CD4-positive, alpha-beta memory T cell (primary cell): ENCODE measurements at places on chromosomes 12 and 14. TPM values are rescaled to one million over a fixed set of nuclear protein-coding genes. Genes with fewer than 3 reads are reported as not detected.

The GRIN2B gene
- total RNA-seq, result not detected

DNA sequence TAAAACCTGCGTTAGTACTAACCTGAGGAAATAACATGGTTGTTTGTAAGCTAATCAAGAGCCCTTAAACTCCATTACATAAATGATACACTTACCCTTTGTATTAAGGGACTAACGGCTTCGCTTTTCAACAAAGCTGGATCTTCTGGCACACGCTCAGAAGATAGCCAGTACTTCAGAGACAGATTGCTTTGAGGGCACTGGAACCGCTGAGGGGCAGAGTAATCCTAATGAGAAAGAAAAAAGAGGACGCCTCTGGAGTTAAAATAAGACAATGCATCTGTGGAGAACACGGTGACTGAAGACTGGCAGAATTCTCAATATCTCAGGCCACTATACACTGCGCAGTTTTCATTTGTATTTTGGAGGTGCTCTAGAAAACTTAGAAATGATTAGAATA is 1.5 kb upstream of the KTN1 start:
- no peak overlapping the region for H3K4me3 ChIP-seq
- H3K36me3 ChIP-seq, result no peaks in the 10 kb centered on the region
- no peaks in the 10 kb centered on the region for H3K27me3 ChIP-seq
- no peak for DNase-seq
- H3K4me1 ChIP-seq, result peaks cover 35% of the 10 kb centered on the region

DNA sequence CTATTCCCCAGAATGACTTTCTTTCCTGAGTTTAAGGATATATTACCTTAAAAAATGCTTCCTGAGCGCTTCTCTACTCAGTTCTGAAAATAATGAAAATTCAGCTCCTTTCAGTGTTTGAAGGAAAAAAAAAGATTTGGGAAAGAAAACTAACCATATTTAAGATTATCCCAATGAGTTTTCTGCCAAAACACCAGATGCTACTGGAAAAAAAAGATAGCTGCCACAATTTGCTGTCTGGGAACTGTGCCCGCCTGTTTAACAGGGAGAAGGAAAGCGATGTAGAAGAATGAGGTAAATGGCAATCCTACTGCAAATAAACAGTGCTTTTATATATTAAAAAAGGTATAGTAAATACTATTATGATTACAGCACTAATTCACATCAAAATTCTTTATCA is 367.6 kb upstream of the PRICKLE1 start:
- no peaks in the 10 kb centered on the region for H3K36me3 ChIP-seq
- H3K27me3 ChIP-seq, result no peaks in the 10 kb centered on the region
- no peaks in the 10 kb centered on the region for H3K4me1 ChIP-seq
- no peak for DNase-seq
- H3K27ac ChIP-seq, result no peak overlapping the region
- no peak overlapping the region for H3K4me3 ChIP-seq

The OAS1 gene
- total RNA-seq, result 10.9 TPM

GRCh38 chr12:102417055-102417454 is 63.3 kb downstream of the IGF1 start:
- no peak overlapping the region for H3K27ac ChIP-seq
- no peaks in the 10 kb centered on the region for H3K36me3 ChIP-seq
- no peaks in the 10 kb centered on the region for H3K4me1 ChIP-seq
- no peaks in the 10 kb centered on the region for H3K27me3 ChIP-seq
- no peak for DNase-seq

DNA sequence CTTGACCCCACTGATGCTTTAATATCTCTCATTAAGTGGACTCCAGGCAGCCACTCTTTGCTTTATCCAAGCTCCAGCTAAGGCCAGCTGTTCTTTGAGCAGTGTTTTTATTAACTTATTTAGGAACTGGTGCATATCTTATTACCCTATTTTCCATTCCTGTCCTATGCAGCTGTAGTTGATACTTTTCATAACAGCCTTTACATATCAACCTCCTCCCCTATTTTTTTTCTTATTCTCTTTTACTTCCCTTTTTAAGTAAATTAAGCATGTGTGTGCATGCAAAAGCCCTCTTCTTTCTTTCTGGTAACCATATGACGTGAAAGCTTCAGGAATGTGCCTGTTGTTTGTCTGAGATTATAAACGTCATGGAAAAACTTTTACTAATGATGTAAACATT is 121.2 kb downstream of the PTPRQ start:
- H3K4me3 ChIP-seq, result no peak overlapping the region
- no peaks in the 10 kb centered on the region for H3K4me1 ChIP-seq
- H3K27ac ChIP-seq, result no peak overlapping the region
- H3K36me3 ChIP-seq, result no peaks in the 10 kb centered on the region
- DNase-seq, result no peak

The SIX1 gene
- total RNA-seq, result not detected

GRCh38 chr12:116863275-116863767 is 17.9 kb downstream of the HRK start:
- no peaks in the 10 kb centered on the region for H3K27me3 ChIP-seq
- no peaks in the 10 kb centered on the region for H3K36me3 ChIP-seq
- no peak for DNase-seq

The SYNDIG1L gene
- total RNA-seq, result not detected

The NRL gene
- 4.5 TPM for total RNA-seq

DNA sequence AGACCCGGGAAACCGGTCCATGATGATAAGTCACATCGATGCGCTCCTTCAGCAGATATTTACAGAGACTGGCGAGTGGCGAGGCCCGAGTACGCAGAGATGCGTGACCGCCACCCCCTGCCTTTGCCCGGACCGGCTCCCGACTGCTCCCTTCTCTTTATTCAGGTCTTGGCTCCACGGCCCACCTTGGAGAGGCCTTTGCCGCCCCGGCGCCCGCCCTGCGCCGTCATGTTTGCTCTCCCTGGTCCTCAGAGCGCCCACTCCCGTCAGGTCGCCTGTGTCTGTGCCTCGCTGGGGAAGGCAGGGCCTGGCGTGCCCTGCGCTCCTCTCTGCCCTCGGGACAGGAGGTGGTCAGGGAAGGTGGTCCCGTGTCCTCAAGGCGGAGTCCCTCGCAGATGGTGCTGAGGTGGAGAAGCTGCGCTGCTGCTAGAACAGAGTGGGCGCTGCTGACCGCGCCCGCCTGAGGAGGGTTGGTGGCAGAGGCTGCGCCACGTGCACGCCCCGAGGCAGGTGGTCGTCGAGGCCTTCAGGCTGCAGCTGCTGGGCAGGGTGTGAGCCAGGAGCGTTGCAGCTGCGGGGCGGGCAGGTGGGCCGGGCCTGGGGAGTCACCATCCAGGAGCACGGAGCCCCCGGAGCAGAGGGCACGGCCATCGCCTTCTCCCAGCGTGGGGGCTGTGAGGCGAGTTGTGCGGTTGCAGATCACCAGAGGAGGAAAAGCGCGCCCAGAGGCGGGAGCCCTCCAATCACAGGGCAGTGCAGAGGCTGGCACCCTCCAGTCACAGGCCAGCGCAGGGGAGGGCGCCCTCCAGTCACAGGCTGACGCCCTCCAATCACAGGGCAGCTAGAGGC is 27.2 kb downstream of the DDX51 start:
- no peaks in the 10 kb centered on the region for H3K4me1 ChIP-seq
- H3K27me3 ChIP-seq, result no peaks in the 10 kb centered on the region
- no peak overlapping the region for H3K27ac ChIP-seq
- H3K36me3 ChIP-seq, result peaks cover 20% of the 10 kb centered on the region
- no peak overlapping the region for H3K4me3 ChIP-seq

The LRTM2 gene
- total RNA-seq, result not detected

- no peaks in the 10 kb centered on the region for H3K27me3 ChIP-seq
- H3K27ac ChIP-seq, result peak overlapping the region; percentile 61
- H3K4me1 ChIP-seq, result peaks cover 60% of the 10 kb centered on the region
These were observed 61.7 kb upstream of the ST8SIA1 start for GRCh38 chr12:22396253-22396652.

DNA sequence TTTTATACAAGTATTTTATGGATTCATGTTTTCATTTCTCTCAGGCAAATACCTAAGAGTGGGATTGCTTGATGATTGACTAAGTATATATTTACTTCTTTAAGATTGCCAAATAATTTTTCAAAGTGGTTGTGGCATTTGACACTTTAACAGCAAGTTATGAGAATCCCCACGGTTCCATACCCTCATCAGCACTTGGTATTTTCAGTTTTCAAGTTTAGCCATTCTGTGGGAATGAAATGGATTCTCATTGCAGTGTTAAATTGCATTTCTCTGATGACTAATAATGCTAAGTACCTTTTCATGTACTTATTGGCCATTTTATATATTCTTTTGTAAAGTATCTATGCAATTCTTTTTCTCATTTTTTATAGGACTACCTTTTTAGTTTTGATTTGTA is 301.5 kb upstream of the DIO3 start:
- H3K4me3 ChIP-seq, result no peak overlapping the region
- no peak overlapping the region for H3K27ac ChIP-seq
- no peak for DNase-seq
- H3K36me3 ChIP-seq, result no peaks in the 10 kb centered on the region

DNA sequence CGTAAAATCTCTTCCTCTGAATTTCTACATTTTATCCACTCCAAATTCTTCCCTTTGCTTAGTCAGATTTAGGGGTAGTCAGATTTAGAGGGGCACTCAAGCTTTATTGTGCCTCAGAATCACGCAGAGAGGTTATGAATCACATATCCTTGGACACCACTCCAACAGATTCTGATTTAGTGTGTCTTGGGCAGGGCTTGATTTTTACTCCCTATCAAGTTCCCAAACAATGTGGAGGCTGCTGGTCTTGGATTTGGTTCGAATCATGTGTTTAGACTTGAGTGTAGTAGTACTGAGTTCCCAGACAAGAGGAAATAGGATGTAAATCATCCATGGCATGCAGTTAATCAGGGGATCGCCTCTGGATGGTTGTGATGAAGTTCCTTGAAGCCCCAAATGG is 298.1 kb upstream of the CLEC14A start:
- H3K27me3 ChIP-seq, result no peaks in the 10 kb centered on the region
- no peak overlapping the region for H3K4me3 ChIP-seq
- no peaks in the 10 kb centered on the region for H3K36me3 ChIP-seq
- no peak for DNase-seq

- no peak overlapping the region for H3K4me3 ChIP-seq
- no peaks in the 10 kb centered on the region for H3K36me3 ChIP-seq
- H3K27ac ChIP-seq, result no peak overlapping the region
These were observed 100.2 kb downstream of the PDZRN4 start for GRCh38 chr12:41288142-41288811.

DNA sequence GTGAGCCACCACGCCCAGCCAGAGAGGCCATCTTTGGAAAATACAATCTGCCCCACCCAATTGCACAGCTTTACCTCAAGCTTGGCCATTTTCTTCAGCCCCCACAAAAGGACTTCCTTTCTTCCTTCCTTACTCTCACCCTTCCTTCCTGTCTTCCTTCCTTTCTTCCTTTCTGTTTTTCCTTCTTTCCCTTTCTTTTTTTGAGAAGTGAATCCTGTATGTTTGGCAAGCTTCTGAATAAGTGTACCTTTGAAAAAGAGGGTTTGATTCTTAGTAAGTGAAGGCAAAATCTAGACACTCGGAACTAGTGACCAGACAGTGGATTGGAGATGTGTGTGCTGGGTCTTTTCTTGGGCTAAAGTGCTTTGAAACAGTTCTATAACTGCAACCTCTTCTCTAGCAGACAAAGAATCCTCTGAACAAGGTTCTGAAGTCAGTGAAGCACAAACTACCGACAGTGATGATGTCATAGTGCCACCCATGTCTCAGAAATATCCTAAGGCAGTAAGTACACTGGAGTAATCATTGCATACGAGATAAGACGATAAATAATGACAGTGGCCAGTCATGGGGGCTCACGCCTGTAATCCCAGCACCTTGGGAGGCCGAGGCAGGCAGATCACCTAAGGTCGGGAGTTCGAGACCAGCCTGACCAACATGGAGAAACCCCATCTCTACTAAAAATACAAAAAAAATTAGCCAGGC is 49.5 kb downstream of the SUPT16H start:
- no peak overlapping the region for H3K4me3 ChIP-seq
- H3K36me3 ChIP-seq, result no peaks in the 10 kb centered on the region
- H3K4me1 ChIP-seq, result no peaks in the 10 kb centered on the region
- no peak overlapping the region for H3K27ac ChIP-seq
- DNase-seq, result no peak
- H3K27me3 ChIP-seq, result no peaks in the 10 kb centered on the region

DNA sequence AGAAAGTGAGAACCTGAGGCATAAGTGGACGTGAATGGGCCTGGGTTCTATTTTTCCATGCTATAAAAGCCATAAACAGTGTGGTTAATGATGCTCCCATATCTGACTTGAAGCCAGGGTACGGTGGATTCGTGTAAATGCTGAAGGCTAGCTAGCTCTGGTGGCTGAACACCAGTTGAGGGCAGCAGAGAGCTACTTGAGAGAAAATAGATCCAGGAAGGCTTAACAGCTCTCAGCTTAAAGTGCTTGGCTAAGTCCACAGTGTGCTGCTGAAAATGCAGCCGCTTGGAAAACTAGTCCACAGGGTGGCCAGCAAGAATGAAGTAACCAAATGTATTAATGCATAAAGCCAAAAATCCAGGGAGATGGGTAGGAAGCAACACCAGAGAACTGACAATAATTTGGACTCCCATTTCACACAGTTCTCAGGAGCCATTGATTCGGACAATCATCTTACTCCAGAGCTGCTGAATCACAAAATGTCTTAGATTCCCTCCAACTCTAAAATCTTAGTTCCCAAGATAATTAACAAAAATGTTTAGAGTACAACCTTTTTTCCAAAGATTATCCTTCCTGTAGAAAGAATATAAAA is 15.0 kb upstream of the FOXG1 start:
- H3K27me3 ChIP-seq, result peaks cover 7% of the 10 kb centered on the region
- no peaks in the 10 kb centered on the region for H3K36me3 ChIP-seq
- H3K27ac ChIP-seq, result no peak overlapping the region
- no peak overlapping the region for H3K4me3 ChIP-seq
